ENCODE measurements at places on chromosomes 7 and 10.

DNA sequence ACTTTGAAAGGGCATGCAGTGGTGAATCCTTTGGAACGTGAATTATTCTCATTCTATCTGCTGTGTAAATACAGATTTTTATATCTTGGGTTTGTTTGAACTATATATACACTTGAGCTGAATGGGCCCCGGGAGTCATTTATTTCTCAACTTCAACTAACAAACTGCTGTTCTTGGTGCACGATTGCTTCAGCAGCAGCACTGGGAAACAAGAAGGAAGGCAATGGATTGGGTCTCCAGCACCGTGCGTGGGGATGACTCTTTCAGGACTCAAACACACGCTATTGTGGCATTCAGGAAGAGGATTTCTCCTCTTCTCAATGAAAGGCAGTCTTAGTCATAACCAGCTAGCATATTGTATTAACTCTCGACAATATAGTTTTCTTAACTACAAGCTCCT lies 226.0 kb upstream of the NFE2L3 start:
- no peak for DNase-seq

- no peak for DNase-seq
These were observed 24.3 kb downstream of the RHEB start for GRCh38 chr7:151495360-151495759.

DNA sequence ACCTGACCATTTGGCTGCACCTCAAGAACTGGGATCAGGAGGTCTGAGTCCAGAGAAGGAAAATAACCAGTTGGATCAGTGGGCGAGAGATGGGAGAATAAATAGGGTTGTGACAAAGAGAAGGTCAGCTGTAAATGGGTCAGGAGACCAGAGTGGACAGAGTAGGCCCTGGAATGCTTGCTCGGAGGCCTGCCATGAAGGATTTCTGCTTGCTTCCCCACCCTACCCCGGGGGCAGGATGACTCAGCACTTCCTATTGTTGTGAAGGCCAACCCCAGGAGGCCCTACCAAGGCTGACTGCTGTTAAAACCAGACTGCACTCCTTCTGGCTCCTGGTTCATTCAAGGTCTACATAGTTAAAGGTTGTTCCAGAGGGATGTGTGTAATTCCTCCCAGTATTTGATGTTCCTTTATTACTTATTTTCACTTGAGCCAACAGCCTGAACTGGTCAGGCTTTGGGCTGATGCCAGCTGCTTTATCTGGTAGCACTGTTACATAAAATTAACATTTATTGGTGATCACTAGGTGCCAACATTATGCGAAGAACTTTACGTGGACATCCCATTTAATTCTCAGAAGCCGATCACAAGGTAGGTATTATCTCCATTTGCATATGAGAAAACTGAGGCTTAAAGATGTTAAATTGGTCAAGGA lies 27.3 kb upstream of the IFRD1 start:
- peak; percentile 81 for DNase-seq

- peak; percentile 21 for DNase-seq
These were observed 258.8 kb downstream of the AHR start for GRCh38 chr7:17557251-17557671.

GRCh38 chr7:2143981-2144595 lies 88.7 kb downstream of the MAD1L1 start:
- no peak for DNase-seq

DNA sequence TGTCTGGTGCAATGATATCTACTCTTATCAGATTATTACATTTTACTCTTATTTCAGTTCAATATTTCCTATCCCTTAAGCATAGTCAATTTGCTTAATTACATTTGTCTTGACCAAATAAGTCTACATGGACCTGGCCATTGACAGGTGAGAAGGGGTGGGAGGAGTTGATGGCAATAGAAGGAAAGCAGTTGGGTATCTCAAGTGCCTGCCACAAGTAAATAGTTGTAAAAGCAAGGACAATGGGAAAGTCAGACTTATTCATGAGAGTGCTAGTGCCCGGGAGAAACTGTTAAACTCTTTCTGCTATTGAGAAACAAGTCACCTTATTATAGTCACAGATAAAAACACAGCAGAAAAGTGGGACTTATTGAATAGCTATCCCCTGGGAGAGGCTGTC lies 32.4 kb upstream of the HGF start:
- no peak for DNase-seq

DNA sequence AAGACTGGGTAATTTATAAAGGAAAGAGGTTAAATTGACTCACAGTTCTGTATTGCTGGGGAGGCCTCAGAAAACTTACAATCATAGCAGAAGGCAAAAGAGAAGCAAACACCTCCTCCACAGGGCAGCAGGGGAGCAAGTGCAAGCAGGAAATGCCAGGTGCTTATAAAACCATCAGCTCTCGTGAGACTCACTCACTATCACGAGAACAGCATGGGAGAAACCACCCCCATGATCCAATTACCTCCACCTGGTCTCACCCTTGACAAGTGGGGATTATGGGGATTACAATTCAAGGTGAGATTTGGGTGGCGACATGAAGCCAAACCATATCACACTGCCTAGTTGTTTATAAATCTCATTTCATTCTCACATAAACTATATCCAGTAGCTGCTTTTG lies 28.0 kb upstream of the CPN1 start:
- DNase-seq: no peak

DNA sequence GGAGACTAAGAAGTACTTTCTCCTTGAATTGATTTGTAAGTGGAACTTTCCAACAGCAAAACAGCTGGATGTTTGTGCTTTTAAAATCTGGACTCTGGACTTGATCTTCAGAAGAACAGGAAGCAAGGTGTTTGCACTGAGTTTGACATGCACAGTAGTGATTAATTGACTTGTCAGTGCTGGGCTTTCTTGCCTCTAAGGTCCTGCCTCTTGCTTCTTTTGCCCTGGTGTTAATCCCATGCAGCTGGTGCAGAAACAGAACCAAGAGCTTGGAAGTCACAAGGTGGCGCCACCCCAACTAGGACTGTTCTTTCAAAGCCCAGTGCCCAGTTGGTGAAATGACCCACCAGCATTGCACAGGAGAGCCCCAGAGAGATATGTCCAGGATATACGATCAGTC lies 66.8 kb upstream of the SEPHS1 start:
- no peak for DNase-seq

GRCh38 chr10:125878957-125879835 lies 1.9 kb downstream of the DHX32 start:
- DNase-seq: peak; percentile 96

- no peak for DNase-seq
These were observed 23.8 kb downstream of the SEMA3C start for GRCh38 chr7:80895056-80895455.

DNA sequence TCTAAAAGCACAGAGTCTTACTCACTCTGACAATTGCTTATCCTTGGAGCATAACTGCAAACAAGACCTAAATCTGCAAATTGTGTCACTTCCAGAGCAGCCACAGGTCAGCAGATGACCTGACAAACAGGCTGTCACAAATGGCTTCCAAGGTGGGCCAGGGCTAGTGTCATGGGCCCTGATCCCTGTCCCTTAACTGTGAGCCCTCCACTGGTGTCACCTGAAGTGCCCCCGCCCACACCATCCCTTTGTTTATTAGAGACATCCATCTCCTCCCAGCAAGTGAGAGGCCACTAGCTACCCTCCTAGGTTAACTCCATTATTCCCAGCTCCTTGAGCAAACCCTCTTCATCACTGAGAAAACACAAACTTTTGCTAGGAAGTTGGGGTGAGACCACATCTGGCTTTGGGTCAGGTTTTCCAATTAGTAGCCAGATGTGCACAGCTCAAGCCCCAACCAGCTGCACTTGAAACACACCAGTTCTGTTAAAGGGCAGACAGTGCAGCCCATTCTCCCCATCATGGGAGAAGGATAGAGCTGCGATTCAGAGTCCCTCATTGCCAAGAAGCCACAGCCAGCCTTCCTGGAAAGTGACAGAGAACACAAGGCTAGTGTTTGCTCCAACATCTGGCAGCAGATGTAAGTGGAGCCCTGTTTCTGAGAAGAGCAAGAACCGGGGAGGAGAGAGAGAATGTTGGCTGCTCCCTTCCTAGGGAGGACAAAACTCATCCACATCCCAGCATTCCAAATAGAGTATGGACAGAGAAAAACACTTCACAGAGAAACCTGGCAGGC lies 75.7 kb upstream of the NANOS1 start:
- DNase-seq: no peak

GRCh38 chr7:100575206-100575631 lies 1.5 kb upstream of the SAP25 start:
- no peak for DNase-seq

DNA sequence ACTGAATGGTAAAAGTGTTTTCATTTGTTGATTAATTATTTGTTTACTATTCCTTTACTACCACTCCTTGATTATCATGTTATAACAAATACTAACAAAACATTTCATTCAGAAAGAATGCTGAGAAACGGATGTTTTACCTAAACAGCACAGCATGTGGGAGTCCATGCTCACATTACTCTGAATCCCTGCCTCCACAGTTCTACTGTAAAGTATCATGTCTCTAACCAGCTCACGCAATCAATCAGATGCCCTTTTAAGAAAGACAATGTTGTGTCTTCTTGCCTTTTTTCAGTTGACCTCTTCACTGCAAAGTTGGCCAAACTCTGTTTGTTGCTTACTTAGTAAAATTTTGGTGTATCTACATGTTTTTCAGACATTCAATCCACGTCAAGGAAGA lies 232.5 kb upstream of the MDFIC start:
- no peak for DNase-seq

GRCh38 chr7:43119371-43120075 lies 7.1 kb downstream of the HECW1 start:
- DNase-seq: peak; percentile 90

GRCh38 chr7:102917436-102918353 lies 4.9 kb downstream of the LRRC17 start:
- no peak for DNase-seq

DNA sequence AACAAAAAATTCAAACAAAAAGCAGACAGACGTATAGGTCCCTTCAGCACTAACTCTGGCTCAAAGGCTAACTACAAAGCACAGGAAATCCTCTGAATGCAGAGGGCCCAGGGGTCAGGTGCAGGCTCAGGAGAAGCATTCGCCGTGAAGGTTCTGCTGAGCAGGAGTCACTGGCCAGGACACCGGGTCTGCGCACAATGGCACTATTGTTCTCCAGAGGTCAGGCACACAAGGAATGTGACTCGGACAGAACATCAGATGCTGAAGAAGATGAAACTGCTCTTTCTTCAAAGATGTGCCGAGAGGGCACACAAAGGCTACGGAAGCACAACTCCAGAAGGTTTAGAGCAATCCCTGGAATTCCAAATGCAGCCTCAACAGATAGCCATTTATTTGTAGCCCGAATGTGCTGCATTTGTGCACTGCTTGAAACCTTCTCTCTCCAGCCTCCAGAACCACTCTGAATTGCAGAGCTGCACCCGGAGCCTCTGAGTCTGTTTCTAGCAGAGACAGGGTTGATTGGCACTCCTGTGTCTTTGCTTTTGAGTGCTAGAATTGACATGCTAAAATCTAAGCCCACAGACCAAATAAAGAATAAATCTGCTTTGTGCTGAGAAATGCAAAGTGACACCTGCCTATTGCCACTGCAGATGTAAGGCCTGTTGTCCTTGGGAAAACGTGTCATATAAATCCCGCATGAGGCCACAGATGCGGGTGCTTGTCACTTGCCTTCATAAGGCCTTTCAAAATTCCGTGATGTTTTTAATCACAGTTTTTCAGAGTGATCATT lies 85.4 kb upstream of the AFAP1L2 start:
- no peak for DNase-seq

- no peak for DNase-seq
These were observed 11.8 kb upstream of the TBXAS1 start for GRCh38 chr7:139817249-139817648.

DNA sequence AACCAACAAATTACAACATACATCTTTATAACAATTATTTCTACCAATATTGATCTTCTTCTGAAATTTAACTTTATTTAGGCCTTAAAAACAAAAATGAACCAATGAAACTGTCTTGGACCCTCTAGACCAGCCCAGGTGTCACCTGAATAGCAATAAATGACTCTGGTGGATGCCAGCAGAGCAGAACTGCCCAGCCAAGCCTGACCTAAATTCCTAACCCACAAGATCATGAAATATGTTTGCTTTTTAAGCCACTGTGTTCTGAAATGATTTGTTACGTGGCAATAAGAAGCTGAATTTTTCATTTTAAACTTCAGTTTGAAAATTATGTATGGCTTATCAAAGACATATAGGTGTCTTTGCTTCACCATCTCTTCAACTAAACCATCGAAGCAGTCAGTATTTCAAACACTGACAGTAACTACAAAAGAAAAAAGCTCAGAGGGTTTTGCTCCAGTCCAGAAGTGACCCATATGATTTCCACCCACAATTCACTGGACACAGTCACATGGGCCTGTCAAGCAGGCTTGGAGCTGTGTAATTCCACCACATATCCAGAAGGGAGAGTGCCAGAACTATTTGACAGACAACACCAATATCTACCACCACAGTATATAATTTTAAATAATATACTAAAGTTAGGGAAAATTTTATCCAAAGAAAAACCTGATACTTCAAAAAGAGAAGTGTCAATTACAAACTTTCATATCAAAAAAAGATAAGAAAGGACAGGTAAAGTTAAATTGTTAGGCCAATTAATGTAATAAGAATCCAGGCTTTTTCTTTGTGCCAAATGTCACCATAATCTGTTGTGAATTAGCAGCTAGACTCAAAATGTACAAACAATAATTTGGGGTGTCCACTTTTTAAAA lies 94.5 kb downstream of the KMT2C start:
- peak; percentile 72 for DNase-seq

DNA sequence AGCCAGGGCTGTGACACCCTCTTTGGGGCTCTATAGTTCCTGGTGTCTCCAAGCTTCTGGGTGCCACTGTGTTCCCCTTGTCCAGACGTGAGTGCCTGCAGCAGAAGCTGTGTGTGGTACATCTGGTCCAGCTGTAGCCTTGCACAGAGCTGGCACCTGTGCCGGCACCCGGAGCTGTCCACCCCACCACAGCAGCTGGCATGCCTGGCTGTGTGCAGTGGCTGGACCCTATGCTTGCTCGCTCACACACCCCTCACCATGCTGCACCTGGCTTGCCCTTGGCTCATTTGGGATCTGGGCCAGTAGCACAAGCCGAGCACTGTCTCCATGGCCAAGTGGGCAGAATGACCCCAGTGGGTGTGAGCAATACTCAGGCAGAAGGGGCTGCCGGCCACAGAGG lies 10.6 kb downstream of the DNAJB9 start:
- DNase-seq: no peak

DNA sequence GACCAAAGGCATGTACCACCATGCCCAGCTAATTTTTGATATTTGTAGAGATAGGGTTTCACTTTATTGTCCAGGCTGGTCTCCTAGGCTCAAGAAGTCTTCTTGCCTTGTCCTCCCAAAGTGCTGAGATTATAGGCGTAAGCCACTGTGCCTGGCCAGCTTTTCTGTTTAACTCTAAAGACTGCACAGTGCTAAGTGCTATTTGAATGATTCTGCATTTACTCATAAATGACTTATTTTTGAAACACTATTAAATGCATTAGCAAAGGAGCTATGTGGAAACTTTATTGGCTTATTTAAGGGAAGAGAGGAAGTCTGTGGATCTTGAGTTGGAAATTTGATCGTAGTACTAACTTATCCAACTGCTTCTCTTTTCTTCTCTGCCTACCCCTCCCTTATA lies 89.1 kb downstream of the NT5C2 start:
- no peak for DNase-seq

Measured in IMR-90 (cell line).